Left colon (tissue), 2 donors: ENCODE measurements at places on chromosomes 16 and 17. TPM values are rescaled to one million over a fixed set of nuclear protein-coding genes. Genes with fewer than 3 reads are reported as not detected.

ADAD2 gene
- total RNA-seq, result 0.14 TPM

TP53TG3C gene
- not detected for total RNA-seq

TBC1D3 gene
- total RNA-seq, result not detected

DNA sequence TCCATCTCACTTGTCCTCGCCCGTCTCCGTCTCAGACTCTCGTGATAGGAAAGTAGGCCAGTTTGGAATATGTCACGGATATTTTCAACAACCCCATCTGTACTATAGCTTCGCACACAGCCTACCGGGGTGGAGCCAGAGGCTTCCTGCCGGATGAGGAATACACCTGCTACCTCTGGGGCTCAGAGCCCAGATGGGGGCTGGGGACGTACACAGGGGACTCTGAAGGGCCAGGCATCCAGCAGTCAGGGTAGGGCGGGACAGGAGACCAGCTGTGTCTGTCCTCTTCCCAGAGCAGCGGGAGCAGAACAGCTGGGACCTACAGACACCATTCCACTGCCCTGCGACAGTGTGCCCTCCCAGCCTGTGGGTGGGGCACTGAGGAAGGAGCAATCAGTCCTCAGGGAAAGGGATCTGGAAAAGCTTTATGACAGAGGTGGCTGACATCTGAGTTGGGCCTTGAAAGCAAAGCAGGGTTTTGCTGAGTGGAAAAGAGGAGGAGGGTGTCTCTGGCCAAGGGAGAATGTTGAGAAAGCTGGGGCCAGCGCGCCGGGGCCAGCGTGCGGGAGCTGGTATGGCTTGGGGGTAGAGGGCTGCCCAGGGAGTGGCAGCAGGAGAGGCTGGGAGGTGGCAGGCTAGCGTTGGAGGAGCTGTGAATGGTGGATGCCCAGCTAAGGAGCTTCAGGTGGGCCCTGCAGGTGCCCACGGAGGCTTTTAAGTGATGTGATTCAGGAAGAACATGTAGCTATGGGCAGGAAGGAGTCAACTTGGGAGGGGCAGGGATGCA, 11.5 kb upstream of the SRCIN1 start:
- peak; percentile 35 for DNase-seq

GRCh38 chr17:52026075-52026474, 132.4 kb downstream of the CA10 start:
- DNase-seq, result no peak

DNA sequence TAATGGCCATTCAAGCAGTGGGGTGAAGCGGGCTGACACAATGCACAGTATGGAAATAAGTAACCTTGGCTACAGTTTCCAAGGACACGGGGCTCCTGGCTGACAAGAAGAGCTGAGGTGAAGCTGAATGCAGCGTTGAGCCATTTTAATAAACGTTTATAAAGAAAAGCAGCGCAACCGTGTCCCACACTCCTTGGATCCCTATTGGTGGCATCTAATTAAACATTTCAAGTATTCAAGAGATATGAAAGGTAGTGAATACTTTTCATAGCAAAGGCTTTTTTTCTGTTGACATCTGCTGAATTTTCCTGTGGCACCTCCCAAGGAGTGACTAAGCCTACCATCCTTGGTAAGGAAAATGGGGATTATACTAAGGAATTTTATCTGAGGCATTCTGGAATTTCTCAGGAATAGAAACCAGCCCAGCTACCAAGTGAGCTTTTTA, 26.5 kb downstream of the DUSP14 start:
- DNase-seq, result no peak

GRCh38 chr16:50437769-50438437, 69.1 kb upstream of the BRD7 start:
- no peak for DNase-seq

GRCh38 chr16:66295761-66296546, 70.5 kb upstream of the CDH5 start:
- DNase-seq, result no peak

DNA sequence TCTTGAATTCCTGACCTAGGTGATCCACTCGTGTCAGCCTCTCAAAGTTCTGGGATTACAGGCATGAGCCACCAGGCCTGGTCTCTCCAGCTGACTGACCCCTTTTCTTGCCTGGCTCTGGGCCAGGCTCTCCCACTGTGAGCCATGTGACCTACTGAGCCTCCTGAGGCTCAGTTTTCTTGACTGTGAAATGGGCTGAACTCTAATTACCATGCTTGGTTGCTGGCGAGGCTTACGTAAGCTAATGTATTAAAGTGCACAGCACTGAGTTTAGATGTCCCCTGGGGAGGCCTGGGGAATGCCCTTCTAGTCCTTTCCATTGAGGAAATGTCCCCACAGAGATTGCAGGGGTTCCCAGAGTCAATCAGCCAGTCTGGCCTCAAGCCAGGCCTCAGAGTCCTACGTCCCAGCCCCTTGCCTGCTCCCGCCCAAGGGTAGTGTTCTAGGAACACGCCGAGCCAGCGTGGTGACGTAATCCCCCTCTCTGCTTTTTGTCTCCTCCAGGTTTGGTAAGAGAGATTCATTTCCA, 45.8 kb upstream of the LGALS9 start:
- no peak for DNase-seq

DNA sequence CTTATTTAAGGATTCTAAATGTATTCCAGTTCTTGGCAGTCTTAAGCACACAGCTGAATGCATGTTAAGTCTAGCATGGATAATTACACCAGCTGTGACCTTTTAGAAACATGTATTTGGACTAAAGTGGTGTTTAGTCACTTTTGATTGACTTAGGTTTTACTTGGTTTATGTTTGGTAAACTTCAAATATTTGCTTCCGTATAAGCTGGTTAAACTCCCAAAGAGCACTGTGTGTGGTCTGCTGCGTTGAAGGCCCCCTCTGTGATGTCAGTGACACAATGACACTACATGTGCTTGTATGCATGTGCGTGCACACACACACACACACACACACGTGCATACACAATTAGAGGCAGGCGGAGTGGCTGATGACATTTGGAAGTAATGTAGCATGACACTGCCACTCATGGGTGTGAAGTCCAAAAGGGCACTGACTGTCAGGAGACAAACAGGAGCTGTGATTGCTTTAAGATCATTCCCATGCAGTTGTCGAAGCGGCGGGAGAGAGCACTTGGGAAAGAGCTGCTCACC, 156.1 kb upstream of the CDH13 start:
- DNase-seq, result no peak

- DNase-seq, result peak; percentile 60
These were observed 643.2 kb downstream of the WWOX start for GRCh38 chr16:78742501-78743283.

DNA sequence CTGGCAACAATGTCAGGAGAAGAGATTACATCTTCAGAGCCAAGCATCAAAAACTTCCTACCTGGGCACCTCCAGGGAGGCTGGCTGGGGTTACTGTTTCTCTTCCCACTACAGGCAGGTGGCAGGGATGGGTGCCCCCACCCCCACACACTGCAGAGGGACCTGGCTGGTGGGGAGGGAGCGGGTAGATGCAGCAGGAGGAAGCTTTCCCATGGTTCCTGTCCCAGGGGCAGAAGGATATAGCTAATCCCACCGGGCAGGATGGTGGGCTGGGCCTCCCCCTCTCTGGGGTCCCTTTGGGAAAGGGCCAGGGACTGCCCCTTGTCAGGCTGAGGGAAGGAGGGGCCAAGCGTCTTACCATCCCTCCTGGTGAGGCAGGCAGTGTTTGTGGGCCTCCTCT, 16.7 kb upstream of the MTMR4 start:
- no peak for DNase-seq

DNA sequence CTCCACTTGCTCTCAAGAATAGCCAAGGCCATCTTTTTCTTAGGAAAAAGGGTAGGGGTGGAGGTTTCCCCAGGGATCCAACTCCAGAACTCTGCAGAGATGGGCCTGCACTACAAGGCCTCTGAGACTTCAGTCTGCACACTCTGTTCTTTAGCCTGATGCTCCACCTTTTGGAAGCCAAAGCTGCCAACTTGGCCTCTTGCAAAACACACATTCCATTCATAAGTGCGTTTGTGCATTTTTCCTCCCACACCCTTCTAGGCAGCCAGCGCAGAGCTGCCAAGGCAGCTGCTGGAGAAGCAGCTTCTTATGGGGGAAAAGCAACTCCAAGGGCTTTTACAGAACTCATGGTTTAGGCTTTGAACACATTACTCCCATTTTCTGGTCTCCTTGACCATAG, 45.3 kb downstream of the REXO5 start:
- peak; percentile 73 for DNase-seq
